Fibroblast of lung (primary cell): ENCODE measurements at places on chromosomes 1 and 21.
A peak's percentile ranks its signal among the peaks of the same experiment; 100 is the strongest.

GRCh38 chr1:103416681-103417286 is 108.7 kb upstream of the RNPC3 start:
- DNase-seq, result peak; percentile 70

DNA sequence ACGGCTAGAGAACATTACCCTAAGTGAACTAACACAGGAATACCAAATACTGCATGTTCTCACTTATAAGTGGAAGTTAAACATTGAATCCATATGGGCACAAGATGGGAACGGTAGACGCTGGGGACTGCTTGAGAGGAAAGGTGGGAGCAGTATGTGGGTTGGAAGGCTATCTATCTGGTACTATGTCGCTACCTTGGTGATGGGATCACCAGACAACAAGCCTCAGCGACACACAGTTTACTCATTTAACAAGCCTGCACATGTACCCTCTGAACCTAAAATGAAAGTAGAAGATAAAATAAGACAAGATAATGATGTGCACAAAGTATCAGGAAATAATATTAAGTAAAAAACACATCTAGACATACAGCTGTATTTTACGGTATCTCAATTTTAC is 819 bp downstream of the PYHIN1 start:
- DNase-seq, result no peak

GRCh38 chr1:53182716-53183094 is 13.9 kb upstream of the CPT2 start:
- no peak for DNase-seq

DNA sequence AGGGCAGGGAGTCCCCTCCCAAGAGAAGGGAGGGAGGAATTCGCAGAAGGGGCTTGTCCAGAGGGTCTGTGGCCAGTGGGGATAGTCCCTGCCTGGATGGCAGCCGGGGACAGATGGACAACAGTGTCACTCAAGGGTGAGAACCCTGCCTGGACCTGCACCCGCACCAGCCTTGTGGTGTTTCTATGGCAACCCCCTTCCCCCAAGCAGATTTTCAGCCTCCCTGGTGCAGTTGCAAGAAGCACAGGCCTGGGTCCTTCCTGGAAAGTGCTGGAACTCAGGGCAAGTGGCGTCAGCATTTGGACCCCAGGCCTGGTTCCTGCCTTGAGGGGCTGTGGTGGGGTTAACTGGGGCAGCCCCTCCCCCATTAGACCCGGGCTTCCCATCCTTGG is 83.8 kb upstream of the ACTL8 start:
- no peak for DNase-seq

DNA sequence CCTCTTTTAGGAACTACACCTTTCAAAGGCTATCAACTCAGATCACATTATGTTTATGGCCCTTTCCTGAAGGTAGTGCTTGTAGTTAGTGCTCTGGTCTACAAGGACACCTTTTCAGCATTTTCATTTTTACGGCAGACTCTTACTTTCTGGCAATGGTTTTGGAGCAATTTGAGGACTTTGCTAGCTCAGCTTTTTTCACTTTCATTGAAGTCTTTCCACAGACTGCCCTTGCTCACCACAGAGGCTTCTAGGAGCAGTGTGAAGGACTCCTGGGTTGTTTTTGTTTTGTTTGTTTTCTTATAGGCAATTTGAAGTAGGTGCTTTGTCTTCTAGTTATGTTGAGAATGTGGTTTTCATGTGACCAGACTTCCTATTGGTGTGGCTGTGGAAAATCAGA is 43.1 kb downstream of the CD55 start:
- DNase-seq, result no peak
